ENCODE measurements at places on chromosomes 3 and 15.

- DNase-seq: no peak
These were observed 162.0 kb downstream of the KLF13 start for GRCh38 chr15:31488437-31489204.

GRCh38 chr3:46405301-46406019 lies 1.4 kb downstream of the CCR5AS start:
- no peak for DNase-seq

DNA sequence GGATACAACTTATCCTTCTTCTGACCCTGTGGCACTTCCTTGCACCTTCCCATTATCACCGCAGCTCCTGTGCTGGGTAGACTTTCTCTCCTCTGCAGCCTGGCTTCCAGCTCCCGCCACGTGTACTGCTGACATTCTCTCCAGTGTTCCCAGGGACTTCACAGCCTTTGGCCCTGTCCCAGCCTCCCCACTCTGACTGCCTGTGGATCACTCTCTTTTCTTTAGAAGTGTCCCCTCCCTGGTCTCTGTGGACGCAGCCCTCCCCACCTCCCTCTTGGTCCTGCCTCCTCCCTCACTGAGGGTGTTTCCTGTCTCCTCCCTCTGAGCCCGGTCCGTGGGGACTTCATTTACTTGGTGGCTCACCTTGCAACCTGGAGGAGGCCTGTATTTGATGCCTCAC lies 17.4 kb downstream of the PDIA5 start:
- no peak for DNase-seq

DNA sequence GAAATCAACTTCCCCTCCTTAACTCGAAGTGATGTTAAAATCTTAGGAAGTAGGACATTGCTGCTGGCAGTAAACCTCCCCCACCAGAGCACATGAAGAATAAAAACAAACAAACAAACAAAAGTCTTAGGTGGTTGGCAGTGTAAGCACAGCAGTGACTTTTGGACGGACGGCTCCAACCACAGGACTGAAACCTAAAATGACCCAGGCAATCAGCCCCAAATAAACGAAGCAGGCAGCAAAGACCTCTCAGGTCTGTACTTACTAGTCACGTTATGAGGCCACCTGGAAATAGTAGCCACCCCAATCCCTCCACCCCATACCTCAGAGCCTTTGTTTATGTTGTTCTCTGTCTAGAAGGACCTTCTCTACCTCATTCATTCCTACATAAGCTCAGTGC lies 33.5 kb upstream of the HES1 start:
- DNase-seq: no peak

DNA sequence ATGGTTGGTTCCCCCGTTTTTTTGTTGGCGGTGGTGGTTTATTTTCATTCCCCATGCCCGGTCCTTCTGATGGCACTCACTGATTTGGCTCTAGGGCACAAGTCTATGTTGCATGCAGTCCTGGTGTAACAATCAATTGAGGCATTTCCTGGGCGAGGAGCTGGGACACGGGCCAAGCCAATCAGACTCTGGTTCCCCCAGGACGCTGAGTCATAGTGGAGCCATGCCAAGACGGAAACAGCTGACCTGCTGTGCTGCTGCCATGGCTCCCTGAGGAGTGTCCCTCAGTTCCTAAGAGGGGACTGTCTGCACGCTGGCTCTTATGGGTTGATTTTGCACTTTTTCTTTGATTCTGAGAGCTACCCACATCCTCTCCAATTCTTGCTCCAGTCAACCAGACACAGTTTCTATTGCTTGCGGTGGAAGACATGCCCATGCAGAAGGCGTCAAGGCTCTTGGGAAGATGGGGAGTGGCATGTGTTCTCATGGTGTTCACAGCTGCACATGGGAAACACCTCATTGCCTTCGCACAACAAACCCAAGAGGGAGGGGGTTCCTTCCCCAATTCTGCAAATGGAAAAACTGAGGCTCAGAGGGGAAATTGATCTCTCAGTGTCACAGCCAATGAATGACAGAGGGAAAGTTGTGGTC lies 28.3 kb upstream of the ALDH1L1 start:
- no peak for DNase-seq

GRCh38 chr3:29169451-29169850 lies 111.4 kb upstream of the RBMS3 start:
- no peak for DNase-seq
